ENCODE measurements at places on chromosomes 6 and 20. TPM values are rescaled to one million over a fixed set of nuclear protein-coding genes. Genes with fewer than 3 reads are reported as not detected.

NKX2-4 gene
- not detected for total RNA-seq

ERVFRD-1 gene
- not detected for total RNA-seq

VSX1 gene
- not detected for total RNA-seq

PPIL6 gene
- 2.9 TPM for total RNA-seq

CNR1 gene
- not detected for total RNA-seq

C20orf144 gene
- 0.05 TPM for total RNA-seq

PAK5 gene
- not detected for total RNA-seq

LY6G6D gene
- total RNA-seq: not detected

MCM9 gene
- total RNA-seq: 13.4 TPM

ZC2HC1B gene
- not detected for total RNA-seq

RBBP8NL gene
- total RNA-seq: not detected

SLC35D3 gene
- total RNA-seq: not detected

ADA gene
- 6.0 TPM for total RNA-seq
